ENCODE measurements at places on chromosomes 16 and 17.

DNA sequence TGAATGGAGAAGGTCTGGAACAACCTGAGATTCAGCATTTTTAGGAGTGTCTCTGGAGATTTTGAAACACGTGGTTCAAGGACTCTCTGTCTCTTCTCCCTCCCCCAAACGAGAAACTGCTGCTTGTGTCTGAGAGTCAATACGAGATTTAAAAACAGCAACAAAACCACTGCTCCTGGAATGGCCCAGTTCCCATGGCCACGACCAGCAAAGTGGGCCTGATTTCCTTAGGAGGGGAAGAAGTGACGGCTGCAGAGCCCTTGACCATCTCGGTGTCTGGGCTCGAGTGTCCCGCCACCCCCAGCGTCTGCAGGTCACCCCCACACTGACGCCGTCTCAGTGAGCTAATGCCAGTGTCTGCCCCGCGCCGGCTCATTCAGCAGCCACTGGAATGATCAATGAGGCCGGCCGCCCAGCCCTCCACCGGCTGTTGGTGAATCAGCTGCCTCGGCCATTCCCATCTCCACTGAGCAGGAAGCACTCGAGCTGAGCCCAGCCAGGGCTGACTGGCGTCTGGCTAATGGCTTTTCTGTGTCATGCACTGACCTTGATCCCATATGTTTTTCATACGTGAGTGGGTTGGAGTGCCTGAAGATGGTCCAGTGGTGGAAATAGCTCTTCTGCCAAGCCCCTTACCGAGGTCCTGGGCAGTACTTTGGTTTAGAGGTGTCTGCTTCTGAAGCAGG is 151.8 kb downstream of the PITPNC1 start:
- no peak for DNase-seq

DNA sequence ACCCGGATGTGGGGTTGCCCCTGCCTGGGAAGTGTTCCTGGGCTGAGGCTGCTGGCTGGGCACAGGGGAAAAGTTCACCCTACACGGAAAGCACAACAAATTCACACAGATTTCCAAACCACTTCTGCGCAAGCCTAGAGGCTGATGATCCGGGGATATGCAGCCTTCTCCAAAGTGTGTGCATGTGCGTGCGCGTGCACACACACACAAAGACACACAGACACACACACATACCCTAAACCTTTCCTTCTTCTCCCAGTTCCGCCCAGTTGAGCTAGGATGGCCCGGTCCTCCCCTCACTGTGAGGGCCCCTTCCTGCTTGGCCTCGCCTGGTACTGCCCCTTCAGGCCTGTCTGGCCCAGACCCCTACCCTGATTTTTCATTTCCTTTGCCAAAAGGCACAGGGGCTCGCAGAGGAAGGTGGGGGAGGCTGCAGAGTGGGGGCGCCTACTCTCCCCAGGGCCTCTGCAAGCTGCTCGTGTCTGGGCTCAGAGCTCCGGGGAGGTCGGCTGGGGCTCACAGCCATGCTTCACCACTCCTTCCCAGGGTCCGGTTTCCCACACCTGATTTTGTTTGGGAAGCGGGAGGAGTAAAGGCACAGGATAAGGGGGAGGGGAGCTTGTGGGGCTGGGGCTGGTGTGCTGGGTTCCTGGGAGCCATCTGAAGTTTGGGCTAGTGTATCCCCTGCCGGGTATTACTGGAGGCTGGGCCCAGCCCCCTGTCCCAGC is 144.7 kb downstream of the ENGASE start:
- no peak for DNase-seq

DNA sequence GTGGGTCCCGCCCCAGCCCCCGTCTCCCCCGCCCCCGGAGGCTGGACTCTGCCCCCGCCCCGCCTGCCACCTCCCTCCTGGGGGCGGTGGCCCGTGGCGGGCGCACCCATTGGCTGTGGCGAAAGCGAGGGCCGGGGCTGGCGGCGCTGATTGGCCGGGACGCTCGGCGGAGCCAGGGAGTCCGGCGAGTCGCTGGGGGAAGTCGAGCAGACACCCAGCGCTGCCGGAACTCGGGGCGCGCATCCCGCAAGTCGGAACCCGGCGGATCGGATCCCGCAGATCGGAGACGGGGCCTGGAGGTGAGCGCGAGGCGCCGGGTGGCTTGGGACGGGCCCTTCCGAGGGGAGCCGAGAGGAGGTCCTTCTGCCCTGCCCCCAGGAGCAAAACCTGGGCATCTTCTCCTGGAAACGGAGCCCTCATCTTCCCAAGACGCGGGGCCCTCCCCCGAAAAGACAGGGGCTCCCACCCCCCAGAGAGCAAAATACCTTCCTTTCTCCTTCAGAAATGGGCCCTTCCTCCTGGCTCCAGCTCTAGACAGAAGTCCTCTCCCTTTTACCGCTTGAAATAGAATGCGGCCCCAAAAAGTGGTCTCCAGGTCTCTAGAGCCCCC is at the start of gene ABAT:
TSS of gene ABAT (plus strand) at position 205 of the 610 bp plus-strand sequence. CDS start 61,123 bp downstream, outside the sequence.
- peak; percentile 86 for DNase-seq

DNA sequence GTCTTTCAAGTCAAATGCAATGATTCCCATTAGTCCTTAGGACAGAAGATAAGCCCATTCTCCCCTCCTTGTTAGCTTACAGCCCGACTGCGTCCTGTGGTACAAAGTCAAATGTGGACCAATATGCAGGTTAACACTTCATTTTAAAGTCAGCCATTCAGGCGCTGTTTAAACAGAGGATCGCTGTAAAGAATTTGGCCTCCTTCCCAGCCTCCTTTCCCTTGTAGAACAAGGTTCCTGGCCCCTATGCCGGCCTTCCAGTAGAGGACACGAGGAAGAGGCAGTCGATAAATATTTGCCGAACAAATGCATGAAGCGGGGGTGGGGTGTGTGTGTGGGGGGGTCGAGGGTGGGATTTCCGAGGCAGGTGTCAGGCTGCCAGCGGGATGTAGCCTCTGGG is 4.3 kb downstream of the SDK2 start:
- DNase-seq = no peak

- no peak for DNase-seq
Observed at GRCh38 chr17:66441101-66441661, 138.8 kb downstream of the PRKCA start.

- no peak for DNase-seq
Observed at GRCh38 chr17:40241252-40241834, 22.2 kb downstream of the WIPF2 start.

DNA sequence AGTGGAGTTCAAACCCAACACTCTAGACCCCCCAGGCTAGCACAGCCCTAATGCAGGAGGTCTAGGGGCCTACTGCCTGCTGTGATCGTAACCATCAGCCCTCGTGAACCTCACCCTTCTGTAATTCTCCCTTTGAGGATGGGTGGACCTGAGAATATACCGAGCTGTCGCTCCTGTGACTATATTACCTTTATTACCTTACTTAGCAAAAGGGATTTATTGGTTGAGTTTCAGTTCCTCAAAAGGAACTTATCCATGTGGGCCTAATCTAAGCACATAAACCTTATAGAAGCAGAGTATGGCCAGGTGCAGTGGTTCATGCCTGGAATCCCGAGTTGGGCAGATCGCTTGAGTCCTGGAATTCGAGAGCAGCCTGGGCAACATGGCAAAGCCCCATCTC is 19.2 kb upstream of the EMP2 start:
- no peak for DNase-seq

DNA sequence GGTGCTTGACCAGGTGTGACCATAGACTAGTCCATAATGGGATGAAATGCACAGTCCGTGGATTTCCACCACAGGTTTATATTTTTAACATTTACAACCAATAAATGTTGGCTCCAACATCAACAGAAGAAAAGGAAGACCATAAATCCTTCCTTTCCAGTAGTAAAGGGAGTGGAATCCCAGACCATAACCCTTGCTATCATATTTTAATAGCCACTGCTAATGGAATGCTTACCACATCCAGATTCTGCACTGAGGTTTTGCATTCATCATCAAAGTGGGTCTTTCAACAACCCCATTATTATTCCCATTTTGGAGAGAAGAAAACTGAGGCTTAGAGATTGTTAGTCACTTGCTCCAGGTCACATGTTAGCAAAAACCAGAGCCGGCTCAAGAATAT is 106.7 kb downstream of the FOXL1 start:
- DNase-seq = no peak

DNA sequence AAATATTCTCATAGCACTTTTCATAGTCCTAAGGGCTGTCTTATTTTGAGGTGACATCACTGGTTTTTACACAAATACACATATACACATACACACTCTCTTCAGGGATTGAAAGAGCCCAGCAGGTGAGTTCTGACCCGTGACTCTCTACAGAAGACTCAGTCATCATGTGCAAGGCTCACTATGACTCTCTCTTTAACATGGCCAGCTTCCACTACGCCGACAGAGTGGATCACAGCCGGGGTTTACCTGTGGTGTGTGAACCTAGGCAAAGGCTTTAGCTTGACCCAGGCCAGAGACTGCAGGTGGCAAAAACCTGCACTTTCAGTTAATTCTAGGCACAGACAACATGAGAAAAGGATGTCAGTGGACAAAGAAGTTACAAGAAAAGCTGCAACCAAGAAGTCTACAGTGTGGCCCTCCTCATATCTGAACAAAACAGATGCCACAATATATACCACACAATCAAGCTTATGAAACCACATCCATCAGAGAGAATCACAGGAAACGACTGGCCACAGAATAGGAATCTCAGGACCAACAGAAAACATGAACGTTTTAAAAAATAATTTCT is 56.5 kb downstream of the CYTH1 start:
- peak; percentile 36 for DNase-seq

DNA sequence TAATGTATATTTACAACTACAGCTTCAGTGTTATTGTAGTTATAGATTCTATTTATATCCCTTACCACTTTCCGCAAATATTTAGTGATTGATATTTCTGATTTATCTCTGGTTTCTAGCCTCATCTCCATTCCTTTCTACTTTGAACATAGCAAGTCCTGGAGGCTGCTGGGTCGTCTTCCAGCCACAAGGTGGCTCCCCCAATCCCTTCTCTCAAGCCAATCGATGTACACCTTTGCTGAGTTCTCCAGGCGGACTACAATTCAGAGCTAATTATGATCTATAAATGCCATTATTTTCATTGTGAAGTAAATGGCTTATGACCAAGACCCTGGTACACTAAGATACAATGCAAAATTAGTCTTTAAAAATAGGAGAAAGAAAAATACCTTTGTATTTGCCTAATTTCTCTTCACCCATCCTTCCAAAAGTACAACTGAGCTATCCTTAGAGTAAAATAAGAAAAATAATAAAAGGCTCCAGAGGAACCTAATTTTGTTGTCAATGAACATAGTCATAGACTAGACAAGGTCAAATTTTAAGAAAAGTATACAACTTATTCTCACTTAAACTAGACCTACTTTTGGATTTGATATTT is 122.1 kb downstream of the SKAP1 start:
- peak; percentile 53 for DNase-seq

Measured in activated naive CD4-positive, alpha-beta T cell treated with anti-CD3 and anti-CD28 coated beads, Interleukin-2, amount 50 U/mL, for 16 hours (primary cell).